Type B pancreatic cell (in vitro differentiated cells): ENCODE measurements at places on chromosomes 4 and X.

GRCh38 chrX:81208916-81209315 is 7.0 kb downstream of the SH3BGRL start:
- DNase-seq: no peak

- no peak for DNase-seq
Observed at GRCh38 chrX:151970027-151970426, 4.4 kb downstream of the GABRE start.

DNA sequence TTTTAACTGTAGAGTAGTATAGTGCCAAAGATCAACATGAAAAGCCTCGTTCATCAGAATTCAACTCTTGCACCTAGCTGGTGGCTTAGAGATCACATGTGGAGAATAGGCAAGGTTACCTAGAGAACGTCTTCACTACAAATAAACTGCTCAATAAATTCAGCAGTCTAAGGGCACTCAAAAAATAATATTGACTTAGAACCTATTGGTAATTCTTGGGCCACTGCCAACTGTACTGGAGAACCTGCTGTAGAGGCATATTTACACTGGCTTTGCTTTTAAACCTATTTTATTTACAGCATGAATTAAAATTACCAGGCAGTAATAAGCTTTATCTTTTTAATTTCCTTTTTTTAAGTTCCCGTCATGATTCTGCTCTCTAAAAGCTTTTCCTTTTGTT is 343.7 kb downstream of the PDHA2 start:
- DNase-seq: no peak

GRCh38 chr4:22444813-22445212 is 71.1 kb downstream of the ADGRA3 start:
- no peak for DNase-seq

GRCh38 chr4:183107891-183108459 is 8.9 kb downstream of the WWC2 start:
- no peak for DNase-seq

DNA sequence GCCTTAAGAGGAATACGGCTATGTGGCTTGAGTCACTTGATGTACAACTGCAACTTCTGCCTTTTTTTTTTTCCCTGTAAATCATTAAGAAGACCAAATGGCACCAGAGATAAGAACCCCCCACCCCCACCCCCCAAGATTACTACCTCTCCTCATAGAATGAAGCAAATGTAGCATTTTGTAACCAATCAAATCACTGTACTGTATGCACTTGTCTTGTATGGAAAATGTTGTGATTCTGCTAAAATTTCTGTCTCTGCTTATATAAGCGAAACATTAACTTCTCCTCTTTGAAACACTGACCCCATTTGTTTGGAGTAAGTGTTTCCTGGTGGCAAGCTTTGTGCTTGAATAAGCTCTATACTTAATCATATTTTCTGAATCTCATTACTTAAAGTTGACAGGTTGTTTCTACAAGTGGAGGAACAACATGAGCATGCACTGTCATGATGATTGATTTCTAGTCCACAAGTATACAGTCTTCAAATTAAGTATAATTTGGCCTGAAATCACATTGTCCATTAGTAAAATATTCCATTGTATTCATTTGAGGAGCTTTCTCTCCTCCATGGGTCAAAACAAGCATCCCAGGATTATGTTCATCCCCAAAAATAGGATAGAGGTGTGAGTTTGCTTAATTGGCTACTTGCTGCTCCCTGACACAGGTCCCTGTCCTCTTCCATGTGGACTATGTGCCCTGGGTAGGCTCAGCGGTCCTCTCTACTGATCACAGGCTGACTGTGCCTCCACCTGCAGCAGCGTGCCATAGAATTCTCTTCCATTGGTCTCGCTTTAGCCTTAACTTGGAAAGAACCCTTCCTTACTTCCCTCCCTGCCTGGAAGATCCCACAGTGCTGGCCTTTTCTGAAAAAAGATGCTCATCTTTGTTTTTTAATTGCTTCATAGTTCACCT is 104.0 kb upstream of the BMP2K start:
- DNase-seq: no peak

DNA sequence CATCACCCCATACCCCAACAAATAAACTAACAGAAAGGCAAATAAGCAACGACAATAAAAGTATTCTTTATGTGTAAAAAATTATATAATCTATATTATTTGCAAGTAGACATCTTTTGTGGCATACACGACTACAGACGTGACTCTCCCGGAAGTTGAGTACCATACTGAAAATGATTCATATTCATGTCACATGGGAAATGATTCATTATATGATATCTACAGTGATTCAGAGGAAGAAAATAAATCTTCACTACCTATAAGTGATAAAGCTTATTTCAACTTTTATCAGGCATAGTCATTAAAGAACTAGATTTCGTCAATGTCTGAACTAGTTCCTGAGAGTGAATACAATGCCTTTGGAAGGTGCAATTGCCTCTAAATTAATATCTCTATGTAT is 4.6 kb upstream of the ANTXR2 start:
- no peak for DNase-seq

GRCh38 chrX:6021316-6022091 is 207.2 kb downstream of the NLGN4X start:
- DNase-seq: no peak

DNA sequence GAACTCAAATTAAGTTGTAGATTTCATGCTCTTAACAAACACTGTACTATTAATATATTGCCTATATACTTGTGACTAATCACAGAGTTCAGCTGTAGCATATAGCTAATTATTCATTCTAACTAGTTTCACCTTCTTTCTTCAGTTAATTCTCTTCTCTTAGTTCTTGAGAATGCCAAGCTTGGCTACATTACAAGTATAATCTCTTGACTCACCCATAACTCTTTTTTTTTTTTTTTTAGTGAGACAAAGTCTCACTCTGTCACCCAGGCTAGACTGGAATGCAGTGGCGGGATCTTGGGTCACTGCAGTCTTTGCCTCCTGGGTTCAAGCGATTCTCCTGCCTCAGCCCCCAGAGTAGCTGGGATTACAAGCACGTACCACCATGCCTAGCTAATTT is 5.4 kb downstream of the KLHL5 start:
- no peak for DNase-seq

DNA sequence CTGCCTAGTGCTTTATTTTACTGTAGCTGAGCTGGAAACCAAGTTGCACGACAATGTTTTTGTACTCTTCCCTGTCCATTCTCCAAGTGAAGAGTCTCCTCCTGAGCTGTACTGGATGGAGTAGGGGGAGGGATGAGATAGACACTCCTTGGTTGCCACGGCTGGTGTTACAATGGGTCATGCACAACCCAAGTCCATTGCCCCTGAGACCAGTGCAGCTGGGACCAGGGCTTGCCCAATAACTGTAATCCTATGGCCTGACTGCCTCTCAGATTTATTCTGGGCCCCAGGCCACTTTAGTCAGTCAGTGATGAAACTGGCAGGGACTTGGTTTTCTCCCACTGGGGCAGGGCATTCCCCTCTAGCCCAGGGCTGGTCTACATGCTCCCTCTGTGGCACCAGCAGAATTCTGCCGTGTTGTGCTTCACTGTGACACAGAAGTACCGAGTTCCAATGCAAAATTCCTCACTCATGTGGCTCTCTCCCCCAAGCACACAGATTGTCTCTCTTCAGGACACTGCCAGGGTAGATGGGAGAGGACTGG is 203.3 kb upstream of the PCDH18 start:
- no peak for DNase-seq

GRCh38 chr4:169062897-169063244 is 52.8 kb upstream of the CBR4 start:
- no peak for DNase-seq

- no peak for DNase-seq
Observed at GRCh38 chrX:154371789-154372300, 2.6 kb downstream of the FLNA start.

DNA sequence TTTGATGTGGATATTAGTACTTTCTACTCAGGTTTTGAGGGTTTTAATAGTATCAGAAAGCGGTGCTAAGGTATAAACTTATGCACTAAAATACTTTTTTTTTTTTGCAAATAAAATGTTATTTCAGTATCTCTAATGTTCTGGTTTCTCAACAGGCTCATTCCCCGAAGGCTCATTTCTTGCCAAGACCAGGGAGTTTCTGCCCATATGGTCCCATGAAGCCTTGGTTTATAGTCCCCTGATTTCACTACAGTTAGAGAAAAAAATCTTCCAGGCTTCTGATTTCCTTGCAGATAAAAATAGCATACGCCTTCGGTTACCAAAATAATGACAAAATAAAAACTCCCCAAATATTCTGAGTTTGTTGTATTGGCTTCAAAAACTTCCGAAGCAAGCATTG is 814.2 kb upstream of the PABPC4L start:
- no peak for DNase-seq

DNA sequence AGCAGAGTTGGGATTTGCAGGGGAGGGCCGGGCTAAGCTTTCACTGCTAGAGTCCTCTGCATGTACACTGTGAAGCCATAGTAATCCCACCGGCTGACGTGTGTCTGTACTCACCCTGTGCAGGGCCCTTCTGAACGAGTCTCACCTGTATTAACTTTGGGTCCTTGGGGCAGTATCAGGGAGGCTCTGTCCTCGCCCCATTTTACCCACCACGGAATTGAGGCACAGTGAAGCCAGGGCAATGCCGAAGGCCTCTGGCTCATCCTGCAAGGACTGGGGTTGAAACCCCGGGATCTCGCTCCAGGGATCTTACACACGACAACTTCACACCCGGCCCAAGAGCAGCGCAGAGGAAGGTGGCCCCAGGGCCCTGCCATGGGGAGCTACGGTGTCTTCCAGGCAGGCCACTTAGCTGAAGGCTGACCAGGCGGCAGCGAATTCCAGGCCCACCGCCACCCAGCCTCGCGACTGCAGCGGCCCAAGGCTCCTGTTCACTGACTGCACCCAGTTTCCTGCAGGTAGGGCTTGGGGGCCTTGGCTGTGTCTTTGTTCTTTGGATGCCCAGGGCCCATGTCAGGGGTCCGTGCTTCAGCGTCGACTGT is 75.5 kb upstream of the ADRA2C start:
- no peak for DNase-seq

- no peak for DNase-seq
Observed at GRCh38 chr4:155593793-155594192, 72.9 kb upstream of the GUCY1A1 start.

DNA sequence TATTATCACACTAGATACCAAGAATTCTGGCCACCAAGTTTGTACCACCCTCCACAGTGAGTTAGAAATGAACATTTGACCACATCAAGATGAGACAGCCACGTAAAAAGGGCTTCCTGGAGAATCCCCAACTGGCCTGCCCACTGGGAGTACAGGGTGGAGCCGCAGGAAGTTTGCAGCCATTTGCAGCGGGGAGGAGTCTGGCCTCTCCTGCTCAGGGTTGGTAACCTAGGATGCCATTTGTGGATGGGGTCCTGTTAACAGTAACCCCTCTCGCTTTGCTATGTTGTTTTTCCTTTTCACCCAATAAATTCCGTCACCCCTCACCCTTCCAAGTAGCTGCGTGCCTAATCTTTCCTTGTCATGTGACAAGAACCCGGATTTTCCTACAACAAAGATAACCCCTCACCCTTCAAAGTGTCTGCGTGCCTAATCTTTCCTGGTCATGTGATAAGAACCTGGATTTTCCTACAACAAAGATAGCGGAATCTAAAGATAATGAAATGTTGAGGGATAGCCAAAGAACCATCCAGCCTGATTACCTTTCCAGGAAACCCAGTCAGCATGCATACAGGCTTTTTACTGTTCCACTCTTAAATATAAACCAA is 245.4 kb downstream of the NAF1 start:
- DNase-seq: no peak

- DNase-seq: no peak
Observed at GRCh38 chrX:107451731-107452130, 2.3 kb downstream of the FRMPD3 start.

- DNase-seq: no peak
Observed at GRCh38 chr4:187577941-187578480, 417.6 kb upstream of the ZFP42 start.

GRCh38 chr4:82630079-82630478 is 68.3 kb upstream of the TMEM150C start:
- no peak for DNase-seq

GRCh38 chr4:175646802-175647201 is 165.3 kb downstream of the GPM6A start:
- DNase-seq: no peak

GRCh38 chr4:85514117-85514516 is 39.2 kb downstream of the ARHGAP24 start:
- no peak for DNase-seq

DNA sequence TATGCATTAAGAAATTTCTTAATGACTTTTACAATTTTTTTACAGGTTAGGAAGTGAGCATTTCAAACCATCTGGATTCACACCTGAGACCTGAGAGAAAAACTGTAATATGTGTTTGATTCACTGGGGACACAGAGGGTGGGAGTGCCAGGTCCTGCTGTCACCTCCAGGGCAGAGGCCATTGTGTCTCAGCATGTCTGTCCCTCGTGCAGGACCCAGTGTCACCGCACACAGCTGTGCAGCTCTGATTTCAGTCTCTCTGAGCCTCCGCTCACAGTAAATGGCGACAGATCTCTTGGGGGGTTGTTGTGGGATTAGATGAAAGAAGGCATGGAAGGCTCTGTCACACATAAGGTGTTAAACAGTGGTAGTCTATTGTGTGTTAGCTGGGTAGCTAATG is 23.0 kb upstream of the CLDN24 start:
- no peak for DNase-seq

GRCh38 chr4:687971-688853 is 739 bp downstream of the SLC49A3 start:
- DNase-seq: peak; percentile 68

DNA sequence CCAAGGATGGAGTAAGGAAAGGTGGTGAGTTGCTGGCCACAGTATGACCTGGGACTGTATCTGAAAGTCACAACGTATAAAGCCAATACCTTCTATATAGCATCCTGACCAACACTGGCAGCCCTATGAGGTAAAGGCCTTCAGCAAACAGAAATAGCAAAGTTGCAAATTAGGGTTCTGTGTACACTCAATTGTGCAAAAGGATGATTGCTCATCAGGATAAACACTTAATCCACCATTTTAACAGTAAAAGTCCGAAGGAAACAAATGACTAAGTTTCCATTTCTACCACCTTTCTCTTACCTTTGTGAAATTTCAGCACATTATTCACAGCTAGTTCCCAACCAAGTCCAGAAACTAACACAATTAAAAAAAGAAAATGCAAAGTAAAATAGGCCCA is 1.4 kb upstream of the FNIP2 start:
- DNase-seq: no peak

DNA sequence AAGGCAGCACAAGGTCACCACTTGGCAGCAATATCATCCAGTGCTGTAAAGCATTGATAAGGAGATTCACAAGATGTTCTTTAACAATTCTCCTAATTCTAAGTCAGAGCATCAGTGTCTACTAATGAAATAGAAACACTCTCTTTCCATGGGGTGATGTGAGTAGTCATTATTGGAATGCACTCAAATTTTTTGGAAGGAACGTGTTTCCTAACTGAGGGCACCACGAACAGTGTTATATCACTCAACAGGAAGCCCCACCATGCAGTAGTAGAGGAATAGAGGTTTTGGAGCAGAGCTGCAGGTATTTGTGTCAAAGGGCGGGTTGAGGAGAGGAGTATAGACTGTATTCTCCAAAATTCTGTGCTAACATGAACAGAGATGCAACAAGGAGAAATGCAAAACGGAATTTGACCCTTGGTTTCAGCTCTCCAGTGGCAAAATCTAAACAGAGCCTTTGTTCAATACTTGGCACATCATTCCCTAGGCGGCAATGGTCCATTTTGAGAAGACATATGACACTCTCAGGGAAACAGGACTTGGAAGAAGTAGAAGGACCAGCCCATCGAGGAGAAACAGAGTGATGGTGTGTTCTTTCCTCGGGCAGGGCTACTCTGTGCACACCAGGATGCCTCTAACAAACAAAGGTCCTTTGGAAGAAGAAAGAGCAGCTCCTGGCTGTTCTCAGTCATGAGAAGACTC is 98.9 kb downstream of the CPEB2 start:
- DNase-seq: no peak
